CD4-positive, alpha-beta T cell (primary cell): ENCODE measurements at places on chromosomes 6 and 20. TPM values are rescaled to one million over a fixed set of nuclear protein-coding genes. Genes with fewer than 3 reads are reported as not detected.
A peak's percentile ranks its signal among the peaks of the same experiment; 100 is the strongest.

Gene TMEM151B
- total RNA-seq = not detected

GRCh38 chr6:52365866-52366540 is 4.1 kb downstream of the PAQR8 start:
- DNase-seq = no peak

Gene FAM83C
- total RNA-seq = not detected

DNA sequence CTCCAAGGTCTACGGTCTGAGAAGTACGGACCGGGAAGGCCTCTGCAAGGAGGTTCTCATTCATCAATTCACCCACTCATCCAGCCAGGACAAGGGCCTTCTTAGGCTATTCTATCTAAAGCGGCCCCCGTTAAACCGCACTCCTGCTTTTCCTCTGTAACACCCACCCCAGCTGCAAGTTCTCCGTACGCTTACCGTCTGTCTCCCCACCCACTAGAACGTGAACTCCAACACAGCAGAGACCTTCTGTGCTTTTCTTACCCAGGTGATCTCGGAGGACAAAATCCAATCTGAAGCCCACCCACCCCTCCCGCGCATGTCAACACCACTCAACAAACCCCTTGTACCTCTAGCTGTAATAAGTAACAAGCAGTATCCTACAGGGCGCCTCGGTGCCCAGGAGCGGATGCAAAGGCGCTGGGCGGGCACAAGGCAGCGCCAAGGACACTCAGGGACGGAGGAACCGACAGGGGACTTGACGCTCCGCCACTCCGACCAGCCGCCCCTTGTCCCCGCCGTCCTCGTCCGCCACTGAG is 351 bp downstream of the AURKA start:
- DNase-seq = peak; percentile 7

DNA sequence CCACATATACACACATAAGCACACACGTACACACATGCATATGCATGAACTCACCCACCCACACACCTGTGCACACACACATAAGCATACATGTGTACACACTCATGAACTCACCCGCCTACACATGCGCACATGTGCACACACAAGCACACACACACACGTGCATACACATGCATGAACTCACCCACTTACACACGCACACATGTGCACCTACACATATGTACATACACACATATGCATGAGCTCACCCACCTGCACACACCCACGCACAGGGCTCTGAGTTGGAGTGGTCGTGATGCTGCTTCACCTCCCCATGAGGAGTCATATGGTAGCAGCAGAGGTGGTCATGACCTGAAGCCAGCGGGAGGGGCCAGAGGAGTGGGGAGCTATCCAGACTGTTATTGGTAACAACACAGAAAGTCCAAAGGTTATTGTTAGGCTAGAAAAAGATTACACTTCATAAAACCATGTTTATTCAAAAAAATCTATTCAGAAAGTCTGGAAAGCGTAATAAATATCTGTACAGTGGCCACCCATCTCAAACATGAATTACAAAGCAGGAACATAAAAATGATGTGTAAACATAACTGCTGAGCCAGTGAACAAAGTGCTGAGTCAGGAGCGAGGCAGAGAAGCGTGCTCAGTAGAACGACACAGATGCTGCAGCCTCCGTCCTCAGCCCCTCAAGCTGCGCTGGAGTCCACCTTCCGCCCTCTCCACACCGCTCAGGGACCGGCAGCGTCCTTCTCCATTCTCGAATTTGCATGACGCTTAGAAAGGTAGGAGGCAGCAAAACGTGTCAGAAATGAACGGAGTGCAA is 26.4 kb upstream of the MPC1 start:
- DNase-seq = no peak

Gene HRH3
- total RNA-seq = not detected

- DNase-seq = no peak
Observed at GRCh38 chr6:727856-728255, 34.9 kb upstream of the EXOC2 start.

Gene GMPR
- 0.63 TPM for total RNA-seq

GRCh38 chr6:128491610-128492206 is 28.7 kb downstream of the PTPRK start:
- DNase-seq = no peak

Gene RPL10A
- 2,453 TPM for total RNA-seq

Gene OPN5
- total RNA-seq = not detected

Gene JPH2
- not detected for total RNA-seq

DNA sequence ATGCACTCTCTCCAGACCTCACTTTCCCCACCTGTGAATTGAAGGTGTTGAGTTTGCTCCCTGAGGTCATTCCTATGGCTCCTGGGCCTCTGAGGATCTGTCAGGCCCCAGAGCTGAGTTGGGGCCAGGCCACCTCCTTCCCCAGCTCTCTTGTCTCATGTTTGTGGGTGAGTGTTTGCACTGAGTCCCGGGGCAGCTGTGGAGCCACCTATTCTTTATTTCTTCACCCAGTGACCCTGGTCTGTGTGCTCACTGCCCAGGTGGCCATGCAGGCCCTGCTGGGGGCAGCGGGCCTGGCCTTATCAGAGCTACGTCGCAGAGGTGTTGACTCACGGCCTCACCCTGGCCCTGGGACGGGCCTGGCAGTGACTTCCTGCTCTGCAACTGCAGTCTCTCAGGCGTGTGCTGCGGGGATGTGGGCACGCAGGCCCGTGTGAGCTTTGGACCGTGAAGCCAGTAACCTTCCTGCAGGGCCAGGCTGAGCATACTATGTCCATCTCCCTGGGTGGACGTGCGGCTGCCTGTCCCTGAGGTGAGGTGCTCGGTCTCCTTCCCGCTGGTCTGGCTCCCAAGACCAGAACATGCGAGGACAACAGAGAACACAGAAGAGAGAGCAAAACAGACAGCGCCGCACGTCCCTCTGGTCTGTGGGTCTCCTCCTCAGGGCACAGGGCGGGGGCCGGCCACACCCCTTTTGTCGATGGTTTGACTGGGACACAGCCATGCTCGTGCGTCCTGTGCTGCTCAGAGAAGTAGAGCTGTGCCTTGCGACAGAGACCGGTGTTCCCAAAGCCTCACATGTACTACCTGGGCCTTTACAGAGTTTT is 12.1 kb downstream of the TMEM181 start:
- DNase-seq = peak; percentile 20

DNA sequence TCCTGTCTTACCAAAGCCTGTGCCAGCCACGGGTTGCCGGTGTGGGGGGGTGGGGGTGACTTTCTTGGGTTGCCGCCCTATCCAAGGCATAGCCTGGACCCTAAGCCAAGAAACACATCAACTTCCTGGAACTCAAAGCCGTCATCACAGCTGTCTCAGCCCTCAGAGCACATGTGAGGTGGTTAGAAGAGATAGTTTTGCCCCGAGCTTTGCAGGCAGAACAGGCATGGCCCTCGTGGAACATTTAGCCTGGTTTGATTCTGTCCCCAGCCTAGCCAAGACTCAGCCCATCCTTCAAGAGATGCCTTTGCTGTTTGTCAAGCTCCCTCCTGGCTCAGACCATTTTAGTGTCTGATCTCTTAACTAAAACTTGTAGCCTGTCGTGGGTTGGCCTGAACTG is 64.9 kb downstream of the RREB1 start:
- DNase-seq = no peak

DNA sequence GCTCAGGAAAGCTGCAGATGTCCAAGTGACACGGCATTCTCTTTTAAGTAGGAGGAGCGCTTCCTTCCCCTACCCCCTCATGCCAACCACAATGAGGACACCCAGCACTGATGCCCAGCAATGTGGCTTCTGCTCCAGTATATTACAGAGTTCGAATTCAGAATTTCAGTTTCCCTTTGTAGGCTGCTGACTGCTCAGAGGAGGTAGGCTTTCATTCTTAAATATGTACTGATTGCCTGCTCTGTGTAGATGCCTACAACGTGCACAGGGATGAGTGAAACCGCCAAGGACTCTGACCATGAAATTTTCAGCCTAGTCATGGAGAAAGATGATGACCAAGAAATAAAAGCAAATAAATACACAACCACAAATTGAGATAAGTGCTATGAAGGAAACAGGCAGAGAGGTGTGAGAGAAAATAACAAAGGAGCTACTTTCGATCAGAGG is 50.9 kb upstream of the TNFAIP3 start:
- no peak for DNase-seq

GRCh38 chr20:18063676-18064075 is 6.0 kb upstream of the OVOL2 start:
- no peak for DNase-seq

DNA sequence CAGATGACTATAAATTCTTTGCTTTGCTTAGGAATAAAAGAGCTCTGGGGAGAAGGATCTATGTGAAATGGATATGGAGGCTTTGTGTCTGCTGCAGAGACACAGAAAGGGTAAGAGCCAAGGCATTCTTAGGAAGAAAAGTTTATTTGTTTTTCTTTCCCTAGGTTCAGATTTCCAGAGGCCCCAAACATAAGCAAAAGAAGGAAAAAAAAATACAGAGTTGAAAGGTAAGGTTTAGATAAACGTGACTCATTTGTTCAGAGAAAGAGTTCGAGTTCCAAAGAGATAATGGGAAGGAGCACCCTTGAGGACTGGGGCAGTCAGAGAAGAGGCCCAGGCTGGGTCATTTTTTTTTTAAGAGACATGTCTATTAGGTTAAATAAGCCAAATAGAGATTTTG is 27.4 kb upstream of the BMP5 start:
- no peak for DNase-seq

GRCh38 chr20:53873230-53873604 is 197.2 kb downstream of the BCAS1 start:
- DNase-seq = no peak

- DNase-seq = peak; percentile 30
Observed at GRCh38 chr6:41182069-41183034, 18.6 kb downstream of the TREML2 start.

Gene EDN1
- total RNA-seq = 1.1 TPM

DNA sequence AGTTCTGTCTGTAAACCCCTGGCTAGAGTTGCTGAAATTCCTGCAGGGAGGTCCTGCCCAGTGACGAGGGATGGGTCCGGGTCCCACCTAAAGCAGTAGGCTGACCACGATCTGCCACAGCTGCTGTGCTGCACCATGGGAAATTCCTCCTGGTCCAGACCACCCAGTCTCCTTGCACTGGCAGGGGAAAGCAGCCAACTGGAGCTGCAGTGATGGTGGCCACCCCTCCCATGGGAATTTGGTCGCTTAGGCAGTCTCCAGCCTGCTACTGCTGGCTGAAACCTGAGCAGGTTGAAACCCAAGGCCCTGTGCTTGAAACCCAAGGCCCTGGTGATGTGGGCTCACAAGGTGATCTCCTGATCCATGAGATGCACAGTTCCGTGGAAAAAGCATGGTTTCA is 23.9 kb upstream of the MOXD1 start:
- no peak for DNase-seq

- no peak for DNase-seq
Observed at GRCh38 chr6:32623693-32624092, 13.5 kb upstream of the HLA-DQA1 start.

DNA sequence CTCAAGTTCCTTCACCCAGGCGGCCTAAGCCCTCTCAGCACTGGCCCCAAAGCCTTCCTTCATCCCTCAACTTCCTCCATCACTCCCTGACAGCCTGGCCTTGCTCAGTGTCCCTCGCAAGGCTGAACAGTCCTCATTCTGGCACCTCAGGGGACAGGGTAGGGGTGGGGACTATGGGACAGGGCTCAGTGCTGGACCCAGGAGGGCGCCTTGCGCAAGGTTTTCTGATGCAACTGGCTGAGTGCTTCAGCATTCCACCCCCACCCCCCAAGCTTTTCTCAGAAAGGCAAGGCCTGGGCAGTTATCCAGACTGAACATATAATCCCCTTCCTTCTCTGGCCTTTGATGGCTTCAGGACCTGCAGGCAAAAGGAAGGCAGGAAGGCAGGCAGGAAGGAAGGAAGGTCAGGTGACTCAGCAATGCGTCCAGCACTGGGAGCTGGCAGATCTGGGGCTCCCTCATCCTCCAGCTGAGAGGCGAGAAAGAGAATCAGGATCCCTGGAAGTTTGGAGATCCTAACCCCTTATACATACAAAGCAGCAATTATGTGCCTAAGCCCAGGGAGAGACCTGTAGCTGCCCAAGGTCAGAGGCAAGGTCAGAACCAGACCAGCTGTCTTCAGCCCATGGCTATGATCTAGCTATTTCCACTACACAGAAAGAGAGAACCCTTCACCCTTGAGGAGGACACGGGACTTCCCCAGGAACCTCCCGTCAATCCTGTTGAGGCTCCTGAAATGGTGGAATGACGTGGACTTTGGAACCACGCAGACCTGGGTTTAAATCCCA is 8.6 kb upstream of the TRIB3 start:
- no peak for DNase-seq
